ENCODE measurements at places on chromosomes 3 and 15.
A peak's percentile ranks its signal among the peaks of the same experiment; 100 is the strongest.

GRCh38 chr3:44521721-44522120 is 33.3 kb upstream of the ZKSCAN7 start:
- no peak for DNase-seq

- DNase-seq: no peak
Observed at GRCh38 chr3:59866076-59866475, 816.3 kb upstream of the CFAP20DC start.

DNA sequence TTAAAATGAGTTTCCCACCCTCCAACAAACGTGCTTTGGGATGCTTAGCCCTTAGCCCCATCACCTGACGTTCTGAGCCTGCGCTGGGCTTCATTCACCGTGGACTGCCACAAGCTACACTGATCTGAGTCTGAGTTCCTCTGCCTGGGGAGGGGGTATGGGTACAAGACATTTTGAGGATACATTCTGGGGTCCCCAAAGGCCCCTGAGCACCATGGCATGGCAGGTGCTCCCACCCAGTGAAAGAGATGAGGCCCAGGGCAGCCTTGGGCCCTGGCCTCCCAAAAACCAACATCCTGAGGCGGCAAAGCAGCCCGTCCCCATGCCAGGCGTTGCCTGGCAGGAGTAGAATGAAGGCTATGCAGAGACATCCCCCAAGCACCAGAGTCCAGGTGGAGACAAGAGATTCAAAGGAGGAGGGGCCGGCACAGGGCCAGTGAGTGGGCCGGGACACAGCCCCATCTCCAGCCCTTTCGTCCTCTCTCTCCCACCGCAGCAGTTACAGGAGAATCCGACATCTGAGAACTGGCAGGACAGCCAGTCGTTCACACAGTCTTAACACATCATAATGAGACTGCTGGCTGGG is 74.5 kb downstream of the VGLL4 start:
- no peak for DNase-seq

DNA sequence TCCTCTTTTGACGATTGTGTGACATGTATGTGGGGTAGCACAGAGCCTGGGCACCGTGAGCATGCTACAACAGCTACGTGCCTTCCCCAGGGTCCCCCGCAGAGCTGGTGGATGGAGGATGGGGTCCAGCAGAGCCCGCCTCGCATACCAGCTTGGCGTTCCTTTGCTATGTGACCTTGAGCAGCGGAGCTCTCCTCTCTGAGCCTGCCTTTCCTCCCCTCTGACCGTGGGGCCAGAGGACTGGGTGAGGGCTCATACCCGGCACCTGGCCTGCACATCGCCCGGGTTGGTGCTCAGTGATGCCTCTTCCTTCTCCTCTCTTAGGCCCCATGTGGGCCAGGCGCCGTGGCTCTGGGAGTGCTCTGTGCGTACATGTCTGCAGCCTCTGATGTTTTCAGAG is 73.4 kb downstream of the FBLN2 start:
- no peak for DNase-seq

DNA sequence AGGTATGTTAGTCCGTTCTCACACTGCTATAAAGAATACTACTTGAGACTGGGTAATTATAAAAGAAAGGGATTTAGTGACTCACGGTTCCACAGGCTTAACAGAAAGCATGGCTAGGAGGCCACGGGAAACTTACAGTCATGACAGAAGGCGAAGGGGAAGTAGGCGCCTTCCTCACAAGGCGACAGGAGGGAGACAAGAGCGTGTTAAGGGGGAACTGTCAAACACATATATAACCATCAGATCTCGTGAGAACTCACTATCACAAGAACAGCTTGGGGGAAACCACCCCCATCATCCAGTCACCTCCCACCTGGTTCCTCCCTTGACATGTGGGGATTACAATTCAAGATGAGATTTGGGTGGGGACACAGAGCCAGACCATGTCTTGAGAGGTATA is 30.4 kb downstream of the SPRED1 start:
- DNase-seq: no peak

DNA sequence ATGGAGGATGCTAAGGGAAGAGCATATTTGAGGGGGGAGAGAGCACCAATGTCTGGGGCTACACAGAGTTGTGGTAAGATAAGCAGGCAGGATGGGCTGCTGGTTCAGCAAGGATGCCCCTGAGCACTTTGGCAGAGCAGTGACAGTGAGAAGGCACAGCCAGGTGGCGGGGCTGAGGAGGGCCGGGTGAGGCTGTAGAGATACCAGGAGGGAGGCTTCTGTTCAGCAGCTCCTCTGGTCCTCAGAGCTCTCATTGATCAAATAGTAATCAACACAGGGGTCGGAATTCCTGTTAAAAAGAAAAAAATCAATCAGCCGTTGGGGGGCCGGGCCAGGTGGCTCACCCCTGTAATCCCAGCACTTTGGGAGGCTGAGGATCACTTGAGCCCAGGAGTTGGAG is 11.5 kb upstream of the XIRP1 start:
- DNase-seq: no peak

- no peak for DNase-seq
Observed at GRCh38 chr3:104885214-104885814, 481.4 kb upstream of the ALCAM start.

GRCh38 chr3:142926368-142926944 is 37.0 kb downstream of the PAQR9 start:
- DNase-seq: no peak

- no peak for DNase-seq
Observed at GRCh38 chr3:55658270-55658669, 171.2 kb upstream of the WNT5A start.

DNA sequence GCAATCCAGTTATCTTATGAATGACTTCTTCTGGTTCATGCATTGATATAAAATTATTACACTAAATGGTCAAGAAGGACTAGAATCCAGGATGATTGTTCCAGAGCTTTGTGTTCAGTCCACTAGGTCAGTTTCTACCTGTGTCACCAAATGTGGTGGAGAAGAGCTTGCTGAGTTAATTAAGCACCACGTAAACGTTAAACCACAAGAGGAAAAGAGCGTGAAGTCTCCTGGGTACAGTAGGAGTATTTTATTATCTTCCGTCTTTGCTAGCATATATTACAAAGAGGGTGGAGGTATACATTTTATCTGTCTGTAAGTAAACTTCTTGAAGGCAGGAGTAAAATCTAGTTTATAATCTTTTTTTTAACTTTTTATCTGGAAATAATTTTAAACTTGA is 23.5 kb downstream of the CHP1 start:
- DNase-seq: no peak

GRCh38 chr3:9122732-9123364 is 126.6 kb downstream of the SRGAP3 start:
- no peak for DNase-seq

GRCh38 chr3:182789371-182789770 is 3.9 kb upstream of the ATP11B start:
- no peak for DNase-seq

- peak; percentile 72 for DNase-seq
Observed at GRCh38 chr3:157159037-157159761, 748 bp downstream of the CCNL1 start.

DNA sequence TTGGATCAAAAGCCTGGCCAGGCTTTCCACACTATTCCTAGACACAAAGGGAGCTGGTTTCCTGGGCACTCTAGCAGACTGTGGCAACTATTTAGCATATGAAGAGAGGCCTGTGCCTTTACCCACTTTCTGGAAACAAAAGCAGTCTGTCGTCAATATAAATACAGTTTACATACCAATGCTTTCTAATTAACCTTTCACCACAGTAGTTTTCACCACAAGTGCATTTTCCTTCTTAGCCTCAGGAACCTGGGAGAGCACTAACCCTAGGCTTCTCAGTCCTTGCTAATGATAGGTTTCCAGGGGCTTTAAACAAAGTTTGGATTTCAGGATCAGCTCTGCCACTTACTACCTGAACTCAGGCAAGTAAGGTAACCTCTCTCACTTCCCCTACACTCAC is 499.1 kb downstream of the MAGI1 start:
- DNase-seq: no peak

DNA sequence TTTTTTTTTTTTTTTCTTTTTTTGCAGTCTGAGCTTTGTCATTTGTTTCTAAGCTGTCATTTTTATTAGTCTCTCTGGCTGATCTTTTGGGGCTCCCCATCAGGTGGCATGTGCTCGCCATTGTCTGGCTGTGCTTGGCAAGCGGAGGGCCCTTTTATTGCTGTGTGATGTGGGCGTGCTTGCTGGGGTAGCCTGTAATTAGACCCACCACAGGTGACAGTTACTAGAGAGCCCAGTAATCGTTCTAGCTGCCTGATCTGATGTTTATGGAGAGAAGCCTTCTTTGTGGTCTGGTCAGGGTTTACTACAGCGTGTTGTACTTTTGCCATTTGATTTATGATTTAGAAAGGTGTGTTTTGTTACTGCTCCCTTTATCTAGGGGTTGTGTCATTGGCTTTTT is 179.9 kb downstream of the MCTP2 start:
- DNase-seq: no peak

GRCh38 chr15:67839499-67839928 is 331 bp downstream of the RNU6-1 start:
- no peak for DNase-seq

- DNase-seq: no peak
Observed at GRCh38 chr3:182485301-182485700, 308.0 kb upstream of the ATP11B start.

DNA sequence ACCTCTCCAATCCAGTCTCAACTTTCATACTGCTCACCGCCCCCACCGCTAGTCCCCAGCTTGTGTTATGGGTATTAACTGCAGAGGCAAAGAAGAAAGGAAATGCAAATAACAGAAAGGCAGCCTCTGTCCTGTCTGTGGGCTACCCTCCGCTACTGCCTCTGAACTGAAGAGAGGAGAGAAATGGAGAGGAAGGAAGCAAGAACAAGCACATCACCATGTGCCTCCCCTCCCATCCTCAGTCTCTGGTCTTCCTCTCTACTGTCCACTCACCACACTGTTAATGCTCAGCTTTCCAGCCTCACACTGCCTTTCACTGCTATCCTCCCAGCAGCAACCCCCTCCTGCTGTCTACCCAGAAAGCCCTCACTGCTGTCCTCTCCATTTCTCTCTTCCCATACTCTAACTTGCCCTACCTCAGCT is 139.0 kb upstream of the SLC2A2 start:
- no peak for DNase-seq

GRCh38 chr3:175456466-175456865 is 597.3 kb downstream of the NAALADL2 start:
- DNase-seq: no peak

- no peak for DNase-seq
Observed at GRCh38 chr3:131067983-131068382, 41.3 kb downstream of the NEK11 start.

GRCh38 chr3:32706348-32707025 is 21.5 kb downstream of the CNOT10 start:
- no peak for DNase-seq

DNA sequence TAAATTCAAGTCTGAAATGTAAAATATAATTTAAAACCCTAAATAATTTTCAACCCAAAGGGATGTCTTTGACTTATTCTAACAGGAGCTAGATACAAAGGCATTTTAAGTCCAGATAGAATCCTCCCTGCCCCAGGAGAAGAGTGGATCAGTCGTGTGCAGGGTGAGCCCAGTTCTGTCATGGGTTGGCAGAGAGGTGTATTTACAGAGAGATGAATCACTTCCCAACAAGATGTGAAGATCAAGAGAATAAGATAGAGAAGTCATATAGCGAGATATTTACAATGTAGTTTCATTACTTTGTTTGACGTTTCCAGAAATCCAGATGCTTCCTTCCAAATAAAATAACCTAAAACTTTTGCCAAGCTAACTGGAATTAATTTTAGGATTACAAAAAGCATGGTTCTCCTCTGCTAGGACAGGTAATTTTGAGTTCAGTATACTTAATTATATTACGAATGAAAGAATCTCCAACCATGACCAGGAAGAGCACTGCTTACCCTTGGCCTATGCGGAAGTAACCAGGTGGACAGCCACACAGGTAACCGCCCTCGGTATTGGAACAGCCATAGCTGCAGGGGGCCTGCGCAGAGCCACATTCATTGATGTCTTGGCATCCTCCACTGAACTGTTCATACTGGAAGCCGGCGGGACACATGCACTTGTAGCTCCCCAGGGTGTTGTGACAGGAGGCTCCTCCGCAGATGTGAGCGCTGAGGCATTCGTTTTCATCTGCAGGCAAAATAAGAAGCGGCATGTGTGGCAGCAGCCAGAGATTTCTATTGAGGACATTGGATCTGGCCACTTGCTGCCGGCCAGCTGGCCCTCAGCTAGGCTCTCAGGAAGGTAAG is 84.0 kb downstream of the DUT start:
- no peak for DNase-seq

DNA sequence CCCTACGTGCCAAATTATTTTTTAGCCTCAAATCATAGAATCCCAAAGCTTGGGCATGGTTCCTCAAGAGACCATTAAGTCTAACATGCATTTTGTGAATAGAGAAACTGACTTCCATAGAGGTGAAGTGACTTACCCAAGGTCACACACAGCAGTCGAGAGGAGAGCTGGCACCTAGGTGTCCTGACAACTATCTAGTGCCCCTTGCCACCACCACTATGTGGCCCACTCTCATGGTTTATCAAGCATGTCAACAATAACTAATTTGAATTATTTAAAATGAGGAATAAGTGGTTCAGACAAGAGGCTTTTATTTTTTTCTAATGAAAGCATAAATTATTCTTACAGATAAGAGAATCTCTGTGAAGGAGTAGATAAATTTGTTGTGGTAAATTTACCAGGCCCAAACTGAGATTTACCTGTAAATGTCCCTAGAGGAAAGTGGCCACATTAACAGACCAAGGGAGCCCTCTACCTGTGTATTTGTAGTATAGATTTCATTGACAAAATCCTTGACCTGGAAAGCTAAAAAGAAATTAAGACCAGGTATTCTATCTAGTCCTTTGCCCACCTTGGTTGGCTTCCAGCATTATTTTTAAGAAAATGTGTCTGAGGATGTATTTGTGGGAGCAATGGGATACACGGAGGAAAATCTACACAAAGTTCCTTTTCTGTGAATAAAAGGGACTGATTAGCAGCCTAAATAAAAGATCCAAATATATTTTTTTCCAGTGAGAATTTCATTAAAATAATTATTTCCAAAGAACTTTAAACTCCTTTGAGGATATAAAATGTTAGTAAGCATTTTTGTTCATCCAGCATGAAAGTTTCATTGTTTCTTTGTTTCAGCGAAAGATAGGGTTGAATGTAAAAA is 49.1 kb downstream of the IQCH start:
- no peak for DNase-seq

- no peak for DNase-seq
Observed at GRCh38 chr15:70358011-70358819, 260.5 kb upstream of the TLE3 start.

DNA sequence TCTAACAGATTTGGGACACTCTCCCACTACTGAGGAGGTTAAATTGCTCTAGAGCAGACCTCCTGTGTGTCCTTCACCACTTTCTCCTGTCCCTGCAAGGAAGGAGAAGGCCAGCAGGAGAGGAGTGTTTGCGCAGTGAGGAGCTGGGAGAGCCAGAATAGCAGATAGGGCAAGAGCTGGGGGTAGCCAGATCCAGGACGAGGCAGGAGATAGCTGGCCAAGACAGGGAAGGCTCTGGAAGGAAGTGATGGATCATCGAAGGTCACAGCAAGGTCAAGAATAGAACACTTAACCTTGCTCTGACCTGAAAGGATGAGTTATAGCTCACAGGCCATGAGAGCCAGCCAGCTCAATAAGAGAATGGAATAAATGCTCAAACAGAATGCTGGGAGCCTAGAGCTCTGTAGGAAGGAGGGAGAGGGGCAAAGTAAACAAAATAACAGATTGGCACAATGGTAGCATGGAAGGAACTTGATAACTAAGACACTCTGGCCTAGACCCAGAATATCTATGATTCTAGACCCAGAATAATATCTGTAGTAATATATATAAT is 37.5 kb upstream of the FSIP1 start:
- DNase-seq: no peak
